ENCODE measurements at places on chromosomes 6 and 20.

GRCh38 chr20:49888212-49889000 lies 26.9 kb downstream of the SPATA2 start:
- DNase-seq, result no peak

DNA sequence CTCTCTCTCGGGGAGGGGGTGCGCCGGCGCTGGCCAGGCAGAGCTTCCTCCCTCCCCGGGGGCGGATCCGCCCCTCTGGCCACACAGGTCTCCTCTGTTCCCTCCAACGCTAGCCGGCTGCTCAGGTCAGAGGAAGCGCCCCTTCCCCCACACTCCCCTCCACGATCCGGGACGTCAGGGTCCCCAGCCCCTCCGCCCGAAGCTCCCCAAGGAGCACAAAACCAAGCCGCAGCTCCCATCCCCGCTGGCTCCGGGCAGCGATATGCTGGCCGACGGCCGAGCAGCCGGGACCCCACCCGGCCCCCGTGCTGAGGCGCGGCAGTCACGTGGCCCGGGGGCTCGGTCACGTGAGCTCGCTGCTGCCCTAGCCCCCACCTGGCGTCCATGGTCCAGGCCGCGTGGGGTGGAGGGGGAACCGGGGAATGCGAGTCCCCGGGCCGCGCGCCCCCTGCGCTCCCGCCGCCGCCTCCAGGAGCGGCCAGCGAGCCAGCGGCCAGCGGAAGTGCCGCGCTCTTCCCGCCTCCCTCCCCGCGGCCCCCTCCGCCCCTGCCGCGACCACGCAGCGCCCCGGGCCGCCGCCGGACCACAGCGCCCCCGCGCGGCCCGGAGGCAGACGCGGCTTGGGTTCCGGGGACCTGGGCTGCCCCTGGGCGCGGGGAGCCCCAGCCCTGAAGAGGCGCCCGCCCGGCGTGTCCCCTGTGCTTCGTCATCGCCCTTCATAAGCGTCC lies at the start of gene SLC35B2:
SLC35B2 (minus strand) TSS at position 504 of the 728 bp plus-strand sequence; CDS start at position 386, 118 bp downstream.
- DNase-seq, result no peak

DNA sequence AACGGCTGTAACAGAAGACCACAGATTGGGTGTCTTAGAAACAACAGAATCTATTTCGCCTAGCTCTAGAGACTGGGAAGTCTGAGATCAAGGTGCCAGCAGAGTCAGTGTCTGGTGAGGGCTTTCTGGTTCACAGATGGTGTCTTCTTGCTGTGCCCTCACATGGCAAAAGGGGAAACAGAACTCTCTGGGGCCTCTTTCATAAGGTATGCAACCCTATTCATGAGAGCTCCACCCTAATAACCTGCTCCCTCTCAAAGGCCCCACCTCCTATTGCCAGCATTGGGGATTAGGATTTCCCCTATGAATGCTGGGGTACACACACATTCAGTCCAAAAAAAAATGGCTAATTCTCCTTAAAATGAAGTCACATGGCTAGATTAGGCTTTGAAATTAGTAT lies 10.0 kb downstream of the TXNDC5 start:
- no peak for DNase-seq

- DNase-seq, result no peak
These were observed 55.3 kb downstream of the CDH26 start for GRCh38 chr20:60013296-60014139.

- no peak for DNase-seq
These were observed 173.1 kb upstream of the MMS22L start for GRCh38 chr6:97456070-97456469.

GRCh38 chr20:58697867-58698703 lies 5.5 kb downstream of the NPEPL1 start:
- DNase-seq, result no peak

Measured in GF-D8 (cell line).